ENCODE measurements at places on chromosomes 11 and 22.

GRCh38 chr22:37241351-37242142 is 2.5 kb downstream of the RAC2 start:
- peak; percentile 43 for DNase-seq

DNA sequence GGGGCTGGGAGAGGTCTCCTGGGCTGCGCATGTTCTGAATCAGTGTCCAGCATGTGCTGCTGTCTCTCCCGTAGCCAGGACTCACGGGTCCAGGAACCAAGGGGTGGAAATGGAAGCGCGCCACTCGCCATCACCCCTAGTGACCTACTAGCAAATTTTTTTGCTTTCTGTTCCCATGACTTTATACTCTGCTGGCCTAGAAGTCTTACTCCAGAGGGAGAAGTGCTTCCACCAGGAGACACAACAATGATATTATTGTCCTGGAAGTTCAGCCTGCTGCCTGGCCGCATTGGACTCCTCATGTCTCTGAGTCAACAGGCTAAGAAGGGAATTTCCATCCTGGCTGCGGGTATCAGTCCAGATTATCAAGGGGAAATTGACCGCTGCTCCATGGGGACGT is 729.7 kb downstream of the BRD1 start:
- DNase-seq: no peak

- DNase-seq: no peak
Observed at GRCh38 chr22:22151308-22151707, 93.3 kb upstream of the VPREB1 start.

GRCh38 chr22:26587991-26588613 is 1.8 kb downstream of the TPST2 start:
- no peak for DNase-seq

GRCh38 chr11:60845338-60845737 is 3.4 kb downstream of the CCDC86 start:
- no peak for DNase-seq

DNA sequence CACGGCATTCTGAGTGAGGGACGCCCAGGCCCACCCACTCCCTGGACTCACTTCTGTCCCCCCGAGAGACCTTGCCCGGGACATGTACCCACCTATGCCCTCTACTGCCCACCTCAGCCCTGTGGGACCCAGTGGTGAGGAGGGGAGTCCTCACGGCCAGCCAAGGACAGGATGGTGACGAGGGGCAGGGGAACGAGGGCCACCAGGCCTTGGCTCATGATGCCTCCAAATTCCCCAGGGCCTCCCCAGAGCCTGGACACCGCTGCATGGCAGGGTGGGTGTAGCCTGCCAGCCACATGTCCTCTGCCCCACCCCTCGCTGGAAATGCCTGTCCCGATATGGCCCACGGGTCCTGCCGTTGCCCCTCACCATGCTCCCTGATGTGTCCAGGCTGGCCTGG is 26.1 kb downstream of the TSPAN4 start:
- DNase-seq: no peak

DNA sequence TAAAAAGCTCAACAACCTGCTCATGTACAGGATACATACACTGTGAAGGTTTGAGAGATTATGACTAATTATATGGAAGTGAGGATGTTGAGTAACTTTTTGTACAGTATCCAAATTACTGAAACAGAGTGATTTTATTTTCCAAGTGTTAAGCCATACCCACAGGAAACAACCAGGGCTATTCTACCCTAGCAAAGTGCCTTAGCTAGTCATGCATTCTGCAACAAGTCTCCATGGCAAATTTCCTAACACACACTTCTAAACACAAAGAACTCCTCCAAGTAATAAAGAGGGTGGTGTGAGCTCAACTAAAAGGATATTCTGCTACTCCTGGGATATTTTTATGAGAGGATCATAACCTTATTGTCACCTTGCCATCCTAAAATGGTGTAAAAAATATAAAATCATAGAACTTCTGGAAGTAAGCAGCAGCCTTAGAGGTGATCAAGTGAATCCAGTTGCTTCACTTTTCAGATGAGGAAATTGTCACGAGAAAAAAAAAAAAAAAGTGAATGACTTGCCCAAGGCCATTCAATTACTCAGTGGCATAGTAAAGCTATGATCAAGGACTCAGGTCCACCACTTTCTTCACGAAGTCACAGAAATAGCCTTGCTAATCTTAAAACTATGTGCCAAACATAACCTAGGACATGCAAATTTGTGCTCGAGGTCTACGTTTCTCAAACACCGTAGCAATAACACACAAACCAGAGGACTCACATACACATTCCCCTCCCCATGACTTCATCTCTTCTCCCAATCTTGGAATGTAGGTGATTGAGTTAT is 4.2 kb downstream of the LGR4 start:
- no peak for DNase-seq

GRCh38 chr11:64753019-64753379 is 6.8 kb downstream of the PYGM start:
- DNase-seq: no peak

DNA sequence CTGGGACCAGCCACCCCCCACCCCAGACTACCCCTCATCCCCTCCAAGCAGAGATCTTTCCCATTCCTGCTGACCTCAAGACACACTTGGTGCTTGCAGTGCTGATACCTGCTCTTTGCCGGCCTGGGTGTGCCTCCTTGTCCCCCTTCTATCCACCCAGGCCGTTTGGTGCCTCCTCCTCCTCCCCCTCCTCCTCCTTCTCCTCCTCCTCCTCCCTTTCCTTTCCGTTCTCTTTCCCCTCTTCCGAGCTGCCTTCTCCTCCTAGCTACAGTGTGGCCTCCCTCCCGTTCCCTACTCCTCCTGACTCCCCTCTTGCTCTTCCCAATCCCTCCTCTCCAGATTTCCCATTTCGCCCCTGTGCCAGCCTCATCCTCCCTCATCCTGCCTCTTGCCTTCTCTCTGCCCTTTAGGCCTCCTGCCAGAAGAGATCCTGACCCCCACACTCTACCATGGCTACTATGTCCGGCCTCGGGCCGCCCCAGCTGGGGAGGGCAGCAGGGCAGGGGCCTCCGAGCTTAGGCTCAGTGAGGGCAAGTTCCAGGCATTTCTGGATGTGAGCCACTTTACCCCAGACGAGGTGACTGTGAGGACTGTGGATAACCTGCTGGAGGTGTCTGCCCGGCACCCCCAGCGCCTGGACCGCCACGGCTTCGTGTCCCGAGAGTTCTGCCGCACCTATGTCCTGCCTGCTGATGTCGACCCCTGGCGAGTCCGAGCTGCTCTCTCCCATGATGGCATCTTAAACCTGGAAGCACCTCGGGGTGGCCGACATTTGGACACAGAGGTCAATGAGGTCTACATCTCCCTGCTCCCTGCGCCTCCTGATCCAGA is 712 bp downstream of the HSPB2 start:
- DNase-seq: no peak

DNA sequence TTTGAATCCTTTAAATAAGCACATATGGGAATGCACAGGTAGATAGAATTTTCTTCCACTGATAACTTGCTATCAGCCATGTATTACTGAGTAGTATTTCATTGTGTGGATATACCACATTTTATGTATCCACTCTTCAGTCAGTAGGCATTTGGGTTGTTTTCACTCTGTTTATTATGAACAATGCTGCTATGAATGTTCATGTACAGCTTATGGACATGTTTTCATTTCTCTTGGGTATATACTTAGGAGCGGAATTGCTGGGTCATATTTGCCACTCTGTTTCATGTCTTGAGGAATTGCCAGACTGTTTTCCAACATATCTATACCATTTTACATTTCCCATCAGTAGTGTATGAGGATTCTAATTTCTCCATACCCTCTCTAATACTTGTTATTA is 63.8 kb downstream of the ZNRF3 start:
- no peak for DNase-seq

DNA sequence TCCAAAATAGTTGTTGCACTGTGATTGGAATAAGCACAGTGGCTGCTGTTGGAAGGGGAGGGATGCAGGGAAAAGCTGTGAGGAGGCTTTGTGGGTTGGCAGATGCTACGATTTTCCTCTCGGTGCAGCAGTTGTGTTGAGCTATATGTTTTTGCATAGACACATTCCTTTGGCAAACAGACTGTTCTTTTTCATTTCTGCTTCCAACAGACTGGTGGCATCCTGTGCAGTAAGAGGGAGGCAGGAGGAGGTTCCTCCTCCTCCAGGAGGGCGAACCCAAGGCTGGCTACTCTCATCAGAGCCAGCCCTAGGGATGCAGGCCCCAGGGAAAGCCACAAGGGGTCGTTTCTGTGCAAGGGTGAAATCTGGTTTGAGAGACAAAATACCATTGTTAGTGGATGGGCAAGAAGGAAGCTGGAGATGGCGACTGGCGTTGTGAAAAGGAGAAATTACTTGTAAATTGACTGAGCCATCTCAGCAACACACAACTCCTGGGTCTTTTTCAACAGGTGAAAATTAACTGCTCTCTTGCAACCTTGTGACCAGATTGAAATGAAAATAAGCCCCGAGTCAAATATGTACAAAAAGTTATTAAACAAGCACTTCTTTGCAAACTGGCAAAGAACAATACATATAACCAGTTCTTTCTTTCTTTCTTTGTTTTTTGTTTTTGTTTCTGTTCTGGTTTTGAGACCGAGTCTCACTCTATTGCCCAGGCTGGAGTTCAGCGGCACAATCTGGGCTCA is 26.5 kb upstream of the UBASH3B start:
- DNase-seq: peak; percentile 20

- no peak for DNase-seq
Observed at GRCh38 chr22:49320714-49321476, 506.8 kb downstream of the BRD1 start.

DNA sequence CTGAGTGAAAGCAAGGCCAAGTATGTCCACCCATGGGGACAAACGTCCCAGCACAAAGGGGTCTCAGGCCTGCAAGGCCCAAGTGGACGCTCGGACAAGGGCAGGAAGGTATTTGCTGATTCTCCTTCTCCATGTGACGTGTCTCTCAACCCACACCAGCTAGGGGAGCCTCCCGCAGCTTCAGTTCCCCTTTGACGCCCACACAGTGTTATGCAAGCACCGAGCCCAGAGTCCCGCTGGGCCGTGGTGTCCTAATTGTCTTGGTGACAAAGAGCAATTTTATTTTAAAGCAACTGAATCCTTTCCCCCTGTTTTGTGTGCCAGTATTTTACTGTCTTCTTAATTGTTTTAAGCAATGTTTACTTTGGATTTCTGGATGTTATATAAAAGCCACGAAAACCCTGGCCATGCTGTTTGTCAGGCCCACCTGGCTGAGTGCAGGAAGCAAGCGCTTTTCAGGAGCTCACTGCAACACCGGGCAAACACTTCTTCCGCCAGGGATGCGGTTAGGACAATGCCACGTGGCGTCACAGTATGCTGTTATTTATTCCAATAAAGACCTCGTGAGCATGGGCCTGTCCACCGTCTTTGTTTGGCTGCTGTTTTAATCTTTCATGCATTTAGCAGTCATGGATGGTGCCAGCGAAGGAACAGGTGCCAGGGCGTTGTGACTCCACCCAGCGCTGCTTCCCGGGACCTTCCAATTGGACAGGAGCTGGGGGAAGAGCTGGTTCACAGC is 8.2 kb upstream of the PARVG start:
- no peak for DNase-seq

- no peak for DNase-seq
Observed at GRCh38 chr11:88814076-88814475, 251.7 kb downstream of the GRM5 start.

- no peak for DNase-seq
Observed at GRCh38 chr22:30031764-30032455, 48.4 kb upstream of the HORMAD2 start.

DNA sequence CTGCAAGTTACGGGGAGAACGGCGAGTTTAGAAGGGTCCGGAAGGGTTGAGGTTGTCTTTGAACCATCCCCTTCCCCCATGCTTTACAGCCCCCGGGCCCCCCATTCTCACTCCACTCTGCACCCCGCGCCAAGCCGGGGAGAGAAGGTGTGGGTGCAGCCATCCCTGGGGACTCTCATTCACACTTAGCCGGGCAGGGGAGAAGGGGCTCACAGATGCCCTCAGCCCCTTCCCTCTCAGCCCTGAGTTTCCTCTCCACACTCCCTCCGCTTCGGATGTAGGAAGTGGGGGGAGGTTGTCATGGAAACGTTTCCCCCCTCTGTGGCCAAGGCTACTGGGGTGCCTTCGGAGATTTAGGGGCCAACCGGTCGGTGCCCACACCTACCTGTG is 334 bp downstream of the CADM1 start:
- no peak for DNase-seq

DNA sequence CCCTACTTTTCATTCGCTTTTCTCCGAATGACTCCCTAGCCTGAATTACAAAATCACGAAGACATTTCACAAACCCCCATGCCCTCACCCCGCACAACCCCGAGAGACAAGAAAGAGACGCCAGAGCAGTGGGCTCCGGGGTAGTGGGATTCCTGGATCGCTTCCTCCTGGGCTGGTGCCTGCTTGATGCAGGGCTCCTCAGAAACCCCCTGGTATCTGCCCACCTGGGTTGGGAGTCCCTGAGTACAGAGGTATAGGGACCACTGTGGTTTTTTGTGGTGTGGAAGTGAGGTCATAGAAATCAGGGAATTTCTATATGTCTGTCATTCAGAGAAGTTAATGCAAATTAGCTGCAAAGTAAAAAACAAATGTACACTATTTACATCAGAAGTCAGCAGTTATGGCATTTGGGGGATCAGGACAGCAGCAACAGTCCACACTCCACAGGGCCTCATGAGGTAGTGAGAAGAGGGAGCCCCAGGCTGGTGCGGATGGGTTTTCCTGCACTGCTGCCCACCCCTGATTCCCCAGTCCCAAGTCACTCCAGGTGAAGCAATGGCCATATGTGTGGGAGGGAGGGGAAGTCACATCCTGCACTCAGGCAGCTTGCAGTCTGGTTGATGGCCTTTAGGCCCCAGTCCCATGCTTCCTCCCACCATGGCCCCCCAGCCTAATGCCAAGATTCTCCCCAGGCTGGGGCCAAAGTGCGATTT is 39.6 kb downstream of the BUD13 start:
- no peak for DNase-seq

DNA sequence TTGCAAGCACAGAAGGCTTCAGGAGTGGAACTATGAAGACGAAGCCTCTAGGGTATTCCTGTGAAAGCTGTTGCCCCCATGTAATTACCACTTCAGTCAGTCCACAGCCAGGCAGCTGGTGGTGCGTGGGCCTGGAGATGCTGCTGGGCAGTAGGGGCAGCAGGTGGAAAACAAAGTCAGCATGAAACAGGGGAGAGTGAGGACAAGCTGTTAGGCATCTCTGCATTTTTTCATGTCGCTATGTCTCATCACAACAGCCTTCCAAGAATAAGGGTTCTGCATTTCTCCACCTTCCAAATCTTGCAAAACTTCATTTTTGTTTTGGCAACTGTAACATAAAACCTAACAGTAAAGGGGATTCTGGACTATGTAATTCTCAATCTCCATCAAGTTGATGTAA is 757.5 kb downstream of the NELL1 start:
- DNase-seq: no peak

GRCh38 chr11:2269601-2270321 is 627 bp downstream of the ASCL2 start:
- peak; percentile 3 for DNase-seq

DNA sequence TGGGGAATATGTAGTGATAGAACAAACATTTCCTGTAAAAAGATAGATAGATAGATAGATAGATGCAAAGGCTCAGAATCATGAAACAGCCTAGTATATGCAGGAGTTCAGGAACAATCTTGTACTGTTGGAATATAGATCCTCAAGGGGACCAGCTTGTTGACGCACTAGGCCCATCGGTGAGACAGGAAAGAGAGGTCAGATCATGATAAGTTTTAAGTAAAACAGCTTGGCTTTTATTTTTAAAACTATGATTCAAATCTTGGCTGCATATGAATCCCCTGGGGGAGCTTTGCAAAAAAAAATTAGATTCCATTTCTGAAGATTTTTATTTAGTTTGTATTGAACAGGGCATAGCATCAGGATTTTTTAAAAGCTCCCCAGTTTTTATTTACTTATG is 185.8 kb downstream of the TRPC6 start:
- DNase-seq: no peak

GRCh38 chr11:103651341-103651998 is 385.0 kb upstream of the DDI1 start:
- no peak for DNase-seq

Data from stimulated activated naive CD4-positive, alpha-beta T cell (primary cell).